ENCODE measurements at places on chromosomes 16 and 17. TPM values are rescaled to one million over a fixed set of nuclear protein-coding genes. Genes with fewer than 3 reads are reported as not detected.
A peak's percentile ranks its signal among the peaks of the same experiment; 100 is the strongest.

DNA sequence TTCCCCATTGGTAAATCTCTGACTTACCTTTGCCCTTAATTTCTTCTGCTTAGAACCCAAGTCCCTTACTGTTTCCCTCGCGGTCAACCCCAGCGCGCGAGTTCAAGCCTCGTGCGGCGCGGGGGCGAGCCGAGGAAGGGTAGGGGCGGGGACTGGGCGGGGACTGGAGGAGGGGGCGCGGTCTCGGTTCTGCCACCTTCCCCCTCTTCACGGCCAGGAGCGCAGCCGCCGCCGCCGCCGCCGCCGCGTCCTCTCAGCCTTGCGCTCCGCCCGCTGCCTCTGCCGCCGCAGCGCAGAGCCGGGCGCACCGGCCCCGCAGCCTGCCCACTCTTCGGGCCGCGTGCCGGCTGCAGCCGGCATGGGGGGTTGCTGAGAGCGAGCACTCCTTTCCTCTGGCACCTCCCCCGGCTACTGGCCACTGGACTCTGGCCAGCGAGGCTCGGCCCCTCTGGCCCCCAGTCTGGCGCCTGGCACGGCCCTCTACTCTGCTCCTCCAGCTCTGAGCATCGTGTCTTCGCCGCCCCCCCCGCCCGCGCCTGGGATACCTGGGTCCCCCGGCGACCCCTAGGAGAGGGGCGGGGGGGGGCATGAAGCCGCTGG is at the start of gene RAPGEFL1:
Gene RAPGEFL1 (plus strand): TSS at position 196 of the 600 bp plus-strand sequence. CDS start 392 bp downstream, at position 588.
- peak; percentile 67 for DNase-seq
- H3K36me3 ChIP-seq: peaks cover 51% of the 10 kb centered on the region
- peaks cover 37% of the 10 kb centered on the region for H3K4me1 ChIP-seq

CD300LG gene
- 0.40 TPM for polyA plus RNA-seq

NME1 gene
- polyA plus RNA-seq: 115 TPM

DNA sequence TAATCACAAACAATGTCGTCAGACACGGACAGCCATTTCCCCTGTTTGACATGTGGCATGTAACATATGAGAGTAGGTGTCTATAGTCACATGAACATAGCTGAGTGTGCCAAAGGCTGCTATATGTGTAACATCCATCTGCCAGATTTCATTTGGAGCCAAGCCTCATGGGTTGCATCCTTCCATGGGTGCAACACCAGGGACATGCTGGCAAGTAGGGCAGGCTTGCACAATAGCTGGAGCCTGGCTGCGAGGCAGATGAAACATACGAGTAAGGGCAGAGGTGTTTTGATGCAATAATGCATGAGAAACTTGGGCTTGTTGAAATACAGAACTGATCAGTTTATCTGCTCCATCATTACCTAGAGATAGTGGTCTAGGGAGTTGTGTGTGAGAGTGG is 9.0 kb upstream of the ZNF689 start:
- H3K27me3 ChIP-seq: no peaks in the 10 kb centered on the region
- no peak overlapping the region for H3K4me3 ChIP-seq
- H3K36me3 ChIP-seq: no peaks in the 10 kb centered on the region
- peaks cover 6% of the 10 kb centered on the region for H3K4me1 ChIP-seq
- no peak overlapping the region for H3K27ac ChIP-seq

CYB561 gene
- 44.2 TPM for polyA plus RNA-seq

DNA sequence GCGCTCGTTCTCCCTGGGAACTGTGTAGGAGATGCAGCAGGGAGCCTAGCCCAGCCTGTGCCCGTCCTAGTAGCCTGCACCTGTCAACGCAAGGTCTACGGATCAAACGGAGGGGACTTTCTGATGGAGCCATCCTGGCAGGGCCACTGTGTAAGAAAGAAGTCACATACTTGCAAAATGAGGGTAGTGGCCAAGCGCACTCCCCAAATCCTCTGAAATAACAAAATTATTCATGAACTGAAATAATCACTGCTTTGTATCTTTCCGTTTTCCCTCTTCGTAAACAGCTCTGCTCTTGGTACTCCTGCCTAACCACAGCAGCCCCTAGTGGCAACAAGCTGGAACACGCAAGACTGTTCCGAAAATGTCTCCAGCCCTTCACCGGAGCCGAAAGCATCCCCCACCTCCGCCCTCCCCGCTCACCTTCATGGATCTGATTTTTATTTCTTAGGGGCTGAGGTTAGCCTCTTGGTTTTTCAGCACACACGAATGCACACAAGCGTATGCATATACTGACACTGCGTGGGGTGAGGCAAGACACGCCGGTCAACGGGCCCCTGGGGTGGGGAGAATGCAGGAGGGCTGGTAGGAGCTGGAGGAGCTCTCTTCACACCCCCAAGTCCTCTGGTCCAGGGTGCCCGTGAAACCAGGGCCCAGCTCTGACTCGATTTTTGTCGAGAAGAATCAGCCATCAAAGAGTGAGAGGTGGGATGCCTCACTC is 100.8 kb downstream of the ABCC12 start:
- peak overlapping the region; percentile 16 for H3K4me3 ChIP-seq
- H3K36me3 ChIP-seq: no peaks in the 10 kb centered on the region
- H3K4me1 ChIP-seq: peaks cover 12% of the 10 kb centered on the region

SCIMP gene
- polyA plus RNA-seq: 2.4 TPM

FBXW10 gene
- 0.71 TPM for polyA plus RNA-seq
